ENCODE measurements at places on chromosomes 3 and 15. TPM values are rescaled to one million over a fixed set of nuclear protein-coding genes. Genes with fewer than 3 reads are reported as not detected.

- no peak for DNase-seq
Observed at GRCh38 chr15:43893956-43894355, 67.2 kb downstream of the WDR76 start.

GRCh38 chr3:53941950-53942349 lies 50.3 kb upstream of the SELENOK start:
- DNase-seq: no peak

GRCh38 chr3:127200086-127200691 lies 7.3 kb downstream of the PRR23E start:
- no peak for DNase-seq

DNA sequence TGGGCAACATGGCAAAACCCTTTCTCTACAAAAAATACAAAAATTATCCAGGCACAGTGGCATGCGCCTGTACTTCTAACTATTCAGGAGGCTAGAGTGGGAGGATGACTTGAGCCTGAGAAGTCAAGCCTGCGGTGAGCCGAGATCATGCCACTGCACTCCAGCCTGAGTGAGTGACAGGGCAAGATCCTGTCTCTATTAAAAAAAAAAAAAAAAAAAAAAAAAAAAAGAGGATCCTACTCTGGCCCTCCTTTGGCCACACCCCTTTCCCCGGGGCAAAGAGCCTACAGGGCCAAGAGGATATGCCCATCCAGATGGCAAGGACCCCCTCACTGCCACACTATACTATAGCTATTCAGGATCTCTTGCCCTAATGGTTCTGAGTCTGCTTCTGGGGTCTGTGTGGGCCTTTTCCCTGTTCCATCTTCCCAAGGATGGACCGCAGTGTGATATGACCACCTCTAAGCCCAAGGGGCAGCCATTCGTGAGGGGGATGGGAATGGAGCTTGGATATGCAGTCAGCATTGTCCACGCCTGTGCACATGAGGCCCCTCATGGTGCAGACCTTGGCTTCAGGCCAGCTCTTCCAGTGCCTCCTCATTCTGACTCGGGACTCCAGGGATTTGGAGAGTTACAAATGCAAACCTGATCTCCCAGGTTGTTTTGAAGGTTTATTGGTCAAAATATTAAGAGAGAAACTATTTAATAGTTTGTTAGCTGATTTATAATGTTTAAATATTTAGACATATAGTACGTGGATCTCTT lies 7.3 kb downstream of the TYRO3 start:
- no peak for DNase-seq

- no peak for DNase-seq
Observed at GRCh38 chr15:79084308-79084968, 6.1 kb downstream of the RASGRF1 start.

DNA sequence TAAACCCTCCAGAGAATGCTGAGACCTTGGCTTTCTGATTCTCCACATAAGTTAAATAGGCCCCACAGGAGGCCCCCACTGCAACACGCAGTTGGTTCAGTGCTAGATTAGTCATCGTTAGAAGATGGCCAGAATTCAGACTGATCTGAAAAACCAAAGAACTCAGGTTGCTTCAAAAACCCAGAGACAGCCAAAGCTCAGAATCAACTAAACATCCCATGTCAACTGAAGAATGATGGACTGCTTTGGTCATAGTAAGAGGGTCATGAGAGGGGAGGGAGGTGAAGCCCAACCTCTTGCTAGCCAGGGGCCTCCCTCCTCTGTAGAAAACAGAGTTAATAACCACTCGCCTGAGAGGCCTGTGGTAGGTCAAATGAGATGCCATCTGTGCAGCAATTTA lies 93.1 kb downstream of the AKAP13 start:
- peak; percentile 29 for DNase-seq

DNA sequence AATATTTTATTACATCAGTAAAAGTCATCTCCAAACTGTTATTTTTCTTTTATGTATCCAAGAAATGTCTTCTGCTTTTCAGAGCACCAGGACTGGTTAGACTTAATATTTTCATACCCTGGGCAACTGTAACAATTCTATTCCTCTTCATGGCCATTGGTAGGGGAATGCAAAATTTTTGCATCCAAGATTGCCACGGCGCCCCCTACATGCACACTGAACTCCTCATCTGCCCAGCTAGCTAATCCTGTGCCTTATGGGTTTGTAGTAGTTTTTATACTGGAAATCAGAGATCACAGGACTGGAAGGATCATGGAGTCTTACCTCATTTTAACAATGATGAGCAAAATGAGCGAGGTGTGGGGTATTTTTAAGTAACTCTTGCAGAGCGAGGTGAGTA lies 74.2 kb downstream of the CRTC3 start:
- peak; percentile 15 for DNase-seq

GRCh38 chr3:10248984-10249748 lies 907 bp downstream of the TATDN2 start:
- no peak for DNase-seq

DNA sequence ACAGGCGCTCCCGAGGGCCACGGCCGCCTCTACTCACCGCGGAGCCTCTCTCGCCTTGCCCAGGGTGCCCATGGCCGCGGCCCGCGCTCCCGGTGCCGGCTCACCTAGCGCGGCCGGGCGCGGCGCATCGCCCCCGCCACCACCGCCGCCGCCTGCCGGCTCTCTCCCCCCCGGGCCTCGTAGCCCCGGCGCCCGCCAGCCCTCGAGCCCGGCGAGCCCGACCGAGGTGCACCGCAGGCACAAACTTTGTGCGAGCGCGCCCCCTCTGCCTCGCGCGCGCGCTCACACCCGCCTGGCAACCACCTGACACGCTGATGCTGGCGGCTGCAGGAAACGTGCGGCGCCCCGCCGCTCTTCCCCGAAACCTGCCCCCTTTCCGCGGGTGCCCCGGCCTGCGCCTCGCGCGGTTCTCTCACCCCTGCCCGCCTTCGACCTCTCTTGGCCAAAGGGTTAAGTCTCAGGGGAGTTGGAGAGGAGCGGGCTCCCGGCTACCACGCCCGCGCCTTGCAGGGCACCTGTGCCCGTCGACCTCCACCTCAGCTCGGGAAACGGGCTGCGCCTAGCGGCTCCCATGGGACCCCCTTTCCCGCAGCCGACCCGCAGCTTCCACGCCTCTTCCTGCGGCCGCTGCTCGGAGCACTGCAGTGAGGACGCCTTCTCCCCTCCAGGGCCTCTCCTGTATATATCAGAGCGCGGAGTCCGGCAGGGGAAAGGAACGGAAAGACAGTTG lies at the start of gene RASGRP1:
Gene RASGRP1, minus strand, starts transcription at position 258 of the 730 bp plus-strand sequence. Its CDS starts 186 bp downstream, at position 72.
- peak; percentile 10 for DNase-seq

DNA sequence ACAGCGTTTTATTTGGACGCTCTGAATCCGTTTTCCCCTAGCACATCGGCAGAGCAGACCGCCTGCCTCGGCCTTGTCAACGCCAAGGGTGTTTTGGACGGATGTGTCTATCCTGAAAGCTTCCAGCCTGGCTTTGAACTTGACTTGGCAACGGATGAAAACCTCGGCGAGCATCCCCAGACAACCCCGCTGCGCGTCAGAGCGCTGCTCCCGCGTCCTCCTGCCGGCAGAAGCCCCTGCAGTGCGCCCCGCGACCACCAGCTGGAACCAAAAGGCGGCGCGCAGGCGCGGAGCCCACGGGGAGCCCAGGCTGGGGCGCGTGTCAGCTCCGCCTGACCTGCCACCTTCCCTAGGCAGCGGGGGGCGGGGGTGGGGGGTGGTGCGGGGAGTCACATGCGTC lies 26.2 kb upstream of the ARL8B start:
- DNase-seq: no peak

- DNase-seq: no peak
Observed at GRCh38 chr3:3699407-3699806, 99.8 kb upstream of the LRRN1 start.

DNA sequence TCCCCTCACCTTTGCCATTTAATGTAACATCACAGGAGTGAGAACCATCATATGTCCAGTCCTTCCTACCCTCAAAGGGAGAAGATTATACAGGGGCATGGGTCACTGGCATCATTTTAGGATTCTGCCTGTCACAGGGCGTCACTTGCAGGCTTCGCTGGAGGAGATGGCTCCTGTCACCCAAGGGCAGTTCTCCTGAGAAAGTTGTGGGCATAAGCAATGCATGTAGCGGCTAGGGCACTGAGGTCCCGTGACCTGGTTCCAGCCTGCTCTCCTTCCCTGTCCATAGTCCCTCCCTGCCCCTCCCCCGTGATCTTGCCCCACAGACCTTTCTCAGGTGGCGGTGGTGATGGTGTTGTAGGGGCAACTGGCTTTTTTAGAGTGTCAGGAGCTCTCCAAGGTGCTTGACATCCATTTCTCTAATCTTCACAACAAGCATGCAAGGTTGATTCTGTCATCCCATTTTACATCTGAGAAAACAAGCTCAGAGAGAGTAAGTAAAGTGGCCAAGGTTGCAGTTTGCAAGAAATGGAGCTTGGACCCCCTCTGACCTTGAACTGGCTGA lies 241.5 kb upstream of the CTDSPL start:
- no peak for DNase-seq

GRCh38 chr15:69931156-69931555 lies 166.6 kb downstream of the TLE3 start:
- no peak for DNase-seq

GRCh38 chr3:127831723-127832172 lies 9.4 kb upstream of the MGLL start:
- DNase-seq: no peak

DNA sequence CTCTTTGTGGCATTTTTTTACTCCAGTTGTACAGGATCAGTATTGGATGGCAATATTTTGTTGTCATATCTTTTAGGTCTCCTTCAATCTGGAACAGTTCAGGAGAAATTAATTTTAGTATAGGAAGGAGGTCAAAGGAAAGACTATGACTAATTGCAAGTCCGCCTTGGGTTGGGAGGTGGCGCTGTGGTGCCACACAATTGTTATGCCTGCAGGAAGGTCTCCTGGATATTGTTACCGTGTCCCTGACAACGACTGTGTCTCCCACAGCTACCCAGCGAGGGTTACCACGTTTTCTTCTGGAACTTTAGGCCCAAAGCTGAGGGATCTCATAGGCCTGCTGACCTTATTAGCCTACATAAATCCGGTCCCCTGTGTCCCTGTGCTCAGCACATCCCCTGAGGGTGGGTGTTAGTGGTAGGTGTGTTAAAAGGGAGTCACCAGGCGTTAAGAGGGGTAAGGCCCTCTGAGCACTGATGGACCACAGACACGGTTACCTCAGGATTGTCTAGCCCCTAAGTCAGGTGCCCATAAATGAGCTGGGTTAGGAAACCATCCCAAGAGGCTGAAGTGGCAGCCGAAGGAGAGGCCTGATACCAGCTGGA lies 31.5 kb downstream of the KCNAB1 start:
- peak; percentile 38 for DNase-seq

- no peak for DNase-seq
Observed at GRCh38 chr3:154015307-154015706, 105.9 kb upstream of the ARHGEF26 start.

DNA sequence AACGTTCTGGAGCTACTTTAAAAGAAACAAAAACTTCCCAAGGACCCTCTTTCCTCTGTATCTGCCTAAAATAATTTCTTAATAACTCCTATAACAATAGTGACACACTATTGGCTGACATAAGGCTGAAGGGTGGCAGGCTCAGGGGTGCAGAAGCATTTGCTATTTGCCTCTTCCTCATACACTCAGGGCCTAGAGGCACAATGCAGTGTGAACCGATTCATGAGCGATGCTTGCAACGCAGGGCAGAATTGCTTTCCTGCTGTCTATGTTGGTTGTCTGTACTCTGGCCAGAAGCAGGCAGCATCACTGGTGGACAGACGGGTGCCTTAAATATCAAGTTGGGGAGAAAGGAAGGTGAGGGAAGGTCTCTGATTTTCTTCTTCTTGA lies 157.4 kb downstream of the AGBL1 start:
- no peak for DNase-seq

DNA sequence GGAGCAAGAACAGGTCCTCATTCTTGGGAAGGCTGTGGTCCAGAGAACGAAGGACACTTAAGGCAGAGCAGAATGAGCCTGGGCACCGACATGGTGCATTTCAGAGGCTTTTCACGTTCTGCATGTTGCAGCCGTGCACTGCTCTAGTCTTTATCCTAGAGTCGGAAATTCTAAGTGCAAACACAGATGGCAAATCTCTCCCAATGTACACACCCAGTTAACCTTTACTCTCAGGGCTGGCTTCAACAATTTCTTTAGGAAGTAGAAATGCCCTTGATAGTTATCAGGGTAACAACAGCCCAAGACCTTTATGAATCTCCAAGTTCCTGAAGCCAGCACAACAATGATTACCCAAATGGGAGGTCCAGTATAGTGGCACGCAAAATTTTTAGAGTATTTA lies 39.1 kb upstream of the LRTM1 start:
- DNase-seq: no peak

- peak; percentile 46 for DNase-seq
Observed at GRCh38 chr3:17431004-17431403, 311.4 kb downstream of the TBC1D5 start.

DNA sequence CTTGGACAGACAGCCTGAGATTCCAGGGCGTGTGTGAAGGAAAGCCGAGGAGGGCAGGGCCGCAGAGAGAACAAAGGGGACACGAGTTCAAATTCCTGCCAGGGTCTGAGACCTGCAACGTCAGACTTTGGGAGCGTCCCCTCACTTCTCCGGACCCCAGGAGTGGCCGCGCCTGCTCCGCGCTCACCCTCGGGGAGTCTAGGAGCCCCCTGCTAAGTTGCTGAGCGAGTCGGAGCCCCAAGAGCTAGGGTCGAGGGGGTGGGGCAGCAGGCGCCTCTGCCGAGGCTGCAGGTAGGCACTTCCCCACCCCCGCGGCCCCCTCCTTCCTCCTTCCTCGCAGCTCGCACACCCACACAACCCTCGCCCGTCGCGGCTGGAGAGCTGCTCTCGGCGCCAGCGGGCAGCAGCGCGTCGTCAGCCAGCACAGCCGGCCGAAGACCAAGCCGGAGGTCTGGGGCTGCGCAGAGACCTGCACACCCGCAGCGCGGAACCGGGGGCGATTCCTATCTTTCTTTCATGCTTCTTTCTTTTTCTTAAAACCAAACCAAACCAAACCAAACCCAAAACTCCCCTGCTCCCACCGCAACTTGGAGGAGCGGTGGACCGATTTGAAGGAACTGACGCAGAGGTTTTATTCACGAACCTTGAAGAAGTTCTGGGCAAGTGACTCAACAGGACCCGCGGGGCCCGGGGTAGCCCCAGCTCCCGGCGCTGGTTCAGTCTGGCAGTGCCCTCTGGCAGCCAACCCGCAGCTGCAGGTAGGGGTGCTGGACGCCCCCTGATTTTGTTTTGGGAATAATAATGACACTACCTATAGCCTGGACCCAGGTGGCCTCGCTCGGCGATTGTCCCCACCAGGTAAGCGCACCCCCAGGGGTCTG lies at the start of gene ANKRD34C:
Gene ANKRD34C, plus strand, starts transcription at position 352 of the 881 bp plus-strand sequence. CDS start 10,563 bp downstream, outside the sequence.
- no peak for DNase-seq

The DMXL2 gene
- 10.3 TPM for total RNA-seq

The NPAP1 gene
- total RNA-seq: not detected

The CD200 gene
- not detected for total RNA-seq

The SOX2 gene
- total RNA-seq: not detected

The PLAAT1 gene
- not detected for total RNA-seq

The GP9 gene
- total RNA-seq: not detected

The RTP2 gene
- not detected for total RNA-seq

The AEN gene
- 65.3 TPM for total RNA-seq

The CPLX3 gene
- total RNA-seq: not detected

The EIF2A gene
- total RNA-seq: 82.4 TPM

Data from HFFc6 (cell line).